ENCODE measurements at places on chromosomes 12 and 14.
A peak's percentile ranks its signal among the peaks of the same experiment; 100 is the strongest.

DNA sequence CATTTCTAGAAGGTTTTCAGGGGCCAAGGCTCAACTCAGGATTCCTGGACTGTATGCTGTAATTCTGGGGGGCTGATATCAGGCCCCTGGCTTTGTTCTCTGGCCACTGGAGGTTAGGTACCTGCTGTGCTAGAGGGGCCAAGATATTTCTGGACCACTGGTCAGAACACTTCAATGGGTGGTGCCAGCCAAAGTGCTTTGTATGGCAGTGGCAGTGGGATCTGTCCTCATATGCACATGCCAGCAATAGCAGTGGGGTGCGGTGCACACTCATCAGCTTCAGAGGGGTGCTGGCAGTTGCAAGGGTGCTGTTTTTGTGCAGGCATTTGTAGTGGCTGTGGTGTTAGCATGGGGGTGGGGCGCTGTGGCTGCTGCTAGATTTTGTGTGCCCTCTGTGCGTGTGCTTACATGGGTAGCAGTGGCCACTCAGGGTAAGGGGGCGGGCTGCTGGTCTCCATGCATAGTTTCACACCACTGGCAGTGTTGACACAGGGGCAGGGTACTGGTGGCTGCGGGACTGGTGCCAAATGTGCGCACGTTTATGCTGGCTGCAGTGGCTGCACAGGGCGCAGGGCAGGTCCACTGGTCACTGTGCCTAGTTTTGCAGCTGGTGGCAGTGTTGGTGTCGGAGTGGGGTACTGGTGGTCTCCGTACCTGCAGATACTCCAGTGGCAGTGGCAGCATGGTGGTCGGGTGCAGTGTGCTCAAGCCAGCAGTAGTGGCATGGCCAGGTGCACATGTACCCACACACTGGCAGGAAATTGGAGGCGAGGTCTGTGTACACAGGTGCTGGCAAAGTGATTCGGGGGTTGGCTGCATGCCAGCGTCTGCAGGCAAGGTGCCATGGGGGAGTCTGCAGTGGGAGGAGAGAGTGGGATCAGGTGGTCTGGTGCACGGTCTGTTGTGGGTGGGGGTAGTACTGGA, 12.6 kb downstream of the NOPCHAP1 start:
- no peak for DNase-seq

GRCh38 chr12:47415054-47415453, 290.8 kb downstream of the RPAP3 start:
- no peak for DNase-seq

DNA sequence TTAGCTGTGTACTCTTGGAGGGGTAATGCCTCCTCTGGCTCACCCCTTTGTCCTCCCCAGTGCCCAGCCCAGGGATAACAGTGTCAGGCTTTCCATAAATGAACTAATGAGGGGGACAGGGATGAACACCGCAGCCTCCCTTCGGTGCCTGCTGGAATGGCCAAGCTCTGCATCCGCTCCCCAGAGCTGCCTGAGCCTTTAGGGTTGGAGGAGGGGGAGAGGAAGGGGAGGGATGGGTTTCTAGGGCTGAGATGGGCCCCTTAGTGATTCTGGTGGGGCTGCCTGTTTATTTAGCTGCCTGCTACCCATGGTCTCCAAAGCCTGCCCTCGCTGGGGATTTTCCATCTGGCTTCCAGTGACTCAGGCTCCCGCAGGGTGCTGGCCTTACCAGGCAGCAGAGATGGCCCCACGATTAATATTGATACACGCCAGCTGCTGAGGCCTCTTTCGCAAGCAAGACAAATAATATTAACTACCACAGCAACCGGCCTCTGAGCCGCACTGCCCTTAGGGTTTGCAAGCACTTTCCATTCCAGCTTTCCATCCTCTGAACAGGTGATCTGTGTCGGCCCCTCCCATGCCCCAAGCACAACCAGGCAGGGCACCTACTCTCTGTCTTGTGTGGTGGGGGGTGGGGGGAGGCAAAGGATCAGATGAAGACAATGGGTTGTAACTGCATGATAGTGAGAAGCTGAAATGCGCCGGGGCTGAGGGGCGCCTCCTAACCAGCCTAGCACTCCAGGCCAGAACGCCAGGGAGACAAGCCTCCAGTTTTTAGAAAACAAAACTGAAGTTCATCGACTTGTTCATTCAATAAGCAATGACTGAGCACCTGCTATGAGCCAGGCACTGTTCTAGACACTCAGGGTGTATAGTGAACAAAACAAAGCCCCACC, 56.7 kb downstream of the C14orf132 start:
- no peak for DNase-seq

DNA sequence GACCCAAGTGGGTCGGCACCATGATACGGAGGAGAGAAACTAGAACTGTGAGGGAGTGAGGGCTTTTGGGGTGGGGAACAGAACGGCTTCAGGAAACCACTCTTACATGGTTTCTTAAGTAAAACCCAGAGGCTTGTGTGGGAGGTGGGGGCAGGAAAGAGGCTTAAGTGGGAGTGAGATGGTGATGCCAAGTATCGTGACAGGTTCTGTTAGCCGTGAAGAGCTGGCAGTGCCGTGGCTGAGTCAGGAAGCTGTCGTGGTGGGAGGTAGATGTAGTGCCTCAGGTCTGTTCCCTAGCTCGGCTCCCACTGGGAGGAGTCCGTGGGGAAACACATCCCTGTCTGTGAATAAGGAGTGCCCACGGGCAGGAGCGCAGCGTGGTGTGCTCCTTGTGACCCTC, 185.8 kb upstream of the FKBP4 start:
- DNase-seq, result no peak

GRCh38 chr14:86935241-86935885, 1057.6 kb downstream of the GALC start:
- no peak for DNase-seq

DNA sequence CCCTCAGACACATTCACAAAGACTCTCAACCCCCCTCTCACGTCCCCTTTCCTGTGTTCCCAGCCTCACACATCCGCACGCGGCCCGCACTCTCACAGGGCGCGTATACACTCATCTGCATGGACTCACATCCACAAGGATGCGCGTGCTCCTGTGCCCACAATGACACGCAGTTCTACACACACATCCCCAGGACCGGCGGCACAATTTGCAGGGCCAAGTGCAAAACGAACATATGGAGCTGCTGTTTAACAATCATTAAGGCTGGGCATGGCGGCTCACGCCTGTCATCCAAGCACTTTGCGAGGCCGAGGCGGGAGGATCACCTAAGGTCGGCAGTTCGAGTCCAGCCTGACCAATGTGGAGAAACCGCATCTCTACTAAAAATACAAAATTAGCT, 36.4 kb upstream of the EML1 start:
- no peak for DNase-seq

- no peak for DNase-seq
These were observed 49.8 kb downstream of the CKAP4 start for GRCh38 chr12:106197906-106198623.

- DNase-seq, result no peak
These were observed 35.7 kb downstream of the RTL1 start for GRCh38 chr14:100867631-100868315.

GRCh38 chr12:31214626-31215517, 111.1 kb downstream of the SINHCAF start:
- DNase-seq, result no peak

DNA sequence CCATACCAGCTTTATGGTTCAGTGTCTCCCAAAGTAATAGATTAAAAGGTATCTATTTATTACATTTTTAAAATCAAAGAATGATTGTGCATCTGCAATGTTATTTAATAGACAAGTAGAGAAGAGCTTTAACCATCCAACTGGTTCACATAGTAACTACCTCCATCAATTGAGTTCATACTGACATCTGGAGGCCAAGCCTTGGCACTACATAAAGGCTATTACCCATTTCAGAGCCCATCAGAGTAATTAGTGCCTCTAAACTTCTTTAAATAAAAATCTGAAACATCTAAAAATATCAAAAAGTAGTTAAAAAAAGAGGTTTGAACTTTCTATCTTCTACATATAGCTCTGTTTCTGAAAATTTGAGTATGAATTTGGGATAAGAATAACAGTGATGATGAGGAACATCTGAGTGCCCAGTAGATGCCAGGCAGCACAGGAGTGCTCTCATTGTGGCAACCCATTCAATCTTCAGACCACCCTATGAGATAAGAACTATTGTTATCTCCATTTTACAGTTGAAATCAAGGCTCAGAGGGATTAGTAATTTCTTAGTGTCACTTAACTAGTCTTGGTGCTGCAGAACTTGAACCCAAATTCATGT, 132.9 kb upstream of the DAAM1 start:
- no peak for DNase-seq

- no peak for DNase-seq
These were observed 24.0 kb downstream of the SSH1 start for GRCh38 chr12:108833355-108833733.

GRCh38 chr14:99415496-99416281, 65.0 kb downstream of the SETD3 start:
- peak; percentile 34 for DNase-seq

DNA sequence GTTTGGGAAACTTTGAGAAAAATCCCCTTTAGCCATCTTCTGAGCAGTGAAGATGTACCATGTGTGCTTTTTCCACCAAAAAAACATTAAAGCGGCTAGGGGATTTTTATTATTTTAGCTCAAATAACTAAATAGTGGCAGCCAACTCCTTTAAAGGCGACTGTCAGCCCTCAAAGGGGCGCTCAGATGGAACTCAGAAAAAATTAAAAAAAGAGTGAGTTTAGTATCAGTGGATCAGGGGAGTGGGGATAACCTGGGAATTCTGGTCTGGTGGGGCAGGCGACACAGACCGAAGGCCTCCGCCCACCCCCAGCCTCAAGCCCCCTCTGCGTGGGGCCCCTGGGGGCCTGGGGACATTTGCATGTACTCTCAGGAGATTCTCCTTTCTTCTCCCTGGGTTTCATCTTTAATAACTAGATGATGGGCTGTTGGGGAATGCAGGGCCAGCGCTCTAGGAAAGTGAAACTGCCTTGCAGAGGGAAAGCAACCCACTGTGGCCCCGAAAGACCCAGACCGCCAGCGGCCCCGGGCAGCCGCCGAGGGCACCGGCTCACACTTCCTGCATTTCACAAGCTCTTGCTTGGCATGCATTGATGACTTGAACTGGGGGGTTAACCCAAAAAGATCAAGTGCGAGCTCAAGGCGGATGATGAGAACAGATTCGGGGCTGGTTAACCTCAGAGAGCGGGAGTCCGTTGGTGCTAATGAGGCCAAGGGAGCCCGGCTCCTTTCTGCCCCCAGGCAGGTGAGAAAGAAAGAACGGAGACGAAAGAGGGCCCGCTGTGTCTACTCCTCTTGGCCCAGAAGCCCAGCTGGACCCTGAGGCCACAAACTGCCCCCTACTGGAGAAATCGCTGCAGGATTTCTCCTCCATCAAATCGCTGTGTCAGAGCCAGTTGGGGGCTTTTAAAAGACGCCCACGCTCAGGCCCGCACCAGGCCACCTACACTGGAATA, 7.3 kb upstream of the BATF start:
- no peak for DNase-seq

DNA sequence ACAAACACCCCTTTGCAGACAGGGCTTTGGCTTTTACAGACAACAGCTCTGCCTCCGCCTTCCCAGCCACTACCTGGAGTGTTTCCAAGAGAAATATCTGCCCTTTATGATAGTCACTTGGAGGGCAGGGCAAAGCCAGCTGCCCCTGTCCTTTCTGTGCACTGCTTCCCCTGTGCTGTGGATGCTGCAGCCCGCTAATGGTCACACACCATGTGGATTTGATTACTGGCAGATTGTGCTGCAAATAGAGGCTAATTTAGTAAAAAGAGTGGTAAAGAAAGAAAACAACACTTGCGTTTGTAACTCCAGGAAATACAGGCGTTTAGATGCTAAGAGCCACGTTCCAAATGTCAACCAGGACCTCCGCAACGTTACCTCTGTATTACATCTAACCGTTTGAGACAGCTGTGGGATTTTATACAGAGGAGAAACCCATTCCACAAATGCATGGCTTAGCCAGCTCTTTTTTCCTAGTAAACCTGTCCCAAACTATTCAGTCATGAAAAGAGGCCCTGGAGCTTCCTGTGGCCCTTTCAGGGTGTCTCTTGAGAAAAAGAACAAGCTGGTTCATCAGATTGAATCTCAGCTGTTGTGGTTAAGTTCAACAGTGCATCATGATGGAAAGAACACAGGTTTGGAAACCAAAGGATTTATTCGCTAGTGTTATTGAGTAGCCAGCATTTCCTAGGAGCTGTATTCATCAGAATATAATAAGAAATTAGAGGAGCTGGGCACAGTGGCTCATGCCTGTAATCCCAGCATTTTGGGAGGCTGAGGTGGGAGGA, 30.1 kb upstream of the PWP1 start:
- DNase-seq, result no peak

DNA sequence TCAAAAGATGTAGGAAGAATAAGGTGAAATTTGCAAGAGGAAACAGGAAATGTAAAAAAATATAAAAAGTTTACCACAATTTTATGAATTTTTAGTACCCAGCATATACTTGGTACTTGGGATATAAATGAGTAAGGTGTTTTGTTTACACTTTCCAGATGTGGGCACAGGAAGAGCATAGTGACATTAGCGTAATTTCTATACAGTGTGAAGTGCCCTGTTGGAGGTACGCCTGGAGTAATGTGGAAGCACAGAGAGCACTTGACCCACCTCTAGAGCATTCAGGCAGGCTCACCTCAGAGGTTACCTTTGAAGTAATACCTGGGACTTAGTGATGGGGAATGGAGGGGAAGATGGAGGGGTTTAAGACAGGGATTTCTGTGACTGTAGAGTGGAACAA, 89.5 kb downstream of the AEBP2 start:
- no peak for DNase-seq
